Large intestine (tissue), 12 donors: ENCODE measurements at places on chromosomes 16 and 17. TPM values are rescaled to one million over a fixed set of nuclear protein-coding genes. Genes with fewer than 3 reads are reported as not detected.

The PGAP6 gene
- polyA plus RNA-seq, result 83.5 TPM

The PTGES3L gene
- 3.4 TPM for polyA plus RNA-seq

The RGS11 gene
- polyA plus RNA-seq, result 6.6 TPM

The NLRC5 gene
- 11.1 TPM for polyA plus RNA-seq

The CCL4L2 gene
- polyA plus RNA-seq, result 6.9 TPM

The CA7 gene
- 12.1 TPM for polyA plus RNA-seq

DNA sequence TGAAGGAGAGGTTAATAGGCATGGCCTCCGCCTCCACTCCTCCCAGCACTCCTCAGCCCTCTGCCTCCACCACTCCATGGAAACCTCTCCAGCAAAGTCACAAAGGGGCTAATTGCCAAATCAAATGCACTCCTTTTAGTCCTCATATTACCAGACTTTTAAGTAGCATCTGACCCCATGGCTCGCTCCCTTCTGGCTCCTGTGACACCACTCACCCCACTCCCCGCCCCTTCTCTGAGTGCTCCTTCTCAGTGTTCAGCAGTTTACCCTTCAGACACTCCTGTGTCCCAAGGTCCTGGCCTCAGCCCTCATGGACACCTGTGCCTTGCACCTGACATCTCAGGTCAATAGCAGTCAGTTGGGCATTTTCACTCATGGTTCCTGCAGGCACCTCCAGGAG, 243.5 kb upstream of the CCL2 start:
- no peak overlapping the region for H3K4me3 ChIP-seq
- H3K27ac ChIP-seq, result no peak overlapping the region
- H3K27me3 ChIP-seq, result no peaks in the 10 kb centered on the region
- no peak for DNase-seq

- DNase-seq, result peak; percentile 74
- no peaks in the 10 kb centered on the region for H3K27me3 ChIP-seq
- H3K27ac ChIP-seq, result no peak overlapping the region
- no peak overlapping the region for H3K4me3 ChIP-seq
- H3K36me3 ChIP-seq, result no peaks in the 10 kb centered on the region
- no peaks in the 10 kb centered on the region for H3K4me1 ChIP-seq
Measured at GRCh38 chr16:29710227-29711219, 31.5 kb downstream of the QPRT start.

DNA sequence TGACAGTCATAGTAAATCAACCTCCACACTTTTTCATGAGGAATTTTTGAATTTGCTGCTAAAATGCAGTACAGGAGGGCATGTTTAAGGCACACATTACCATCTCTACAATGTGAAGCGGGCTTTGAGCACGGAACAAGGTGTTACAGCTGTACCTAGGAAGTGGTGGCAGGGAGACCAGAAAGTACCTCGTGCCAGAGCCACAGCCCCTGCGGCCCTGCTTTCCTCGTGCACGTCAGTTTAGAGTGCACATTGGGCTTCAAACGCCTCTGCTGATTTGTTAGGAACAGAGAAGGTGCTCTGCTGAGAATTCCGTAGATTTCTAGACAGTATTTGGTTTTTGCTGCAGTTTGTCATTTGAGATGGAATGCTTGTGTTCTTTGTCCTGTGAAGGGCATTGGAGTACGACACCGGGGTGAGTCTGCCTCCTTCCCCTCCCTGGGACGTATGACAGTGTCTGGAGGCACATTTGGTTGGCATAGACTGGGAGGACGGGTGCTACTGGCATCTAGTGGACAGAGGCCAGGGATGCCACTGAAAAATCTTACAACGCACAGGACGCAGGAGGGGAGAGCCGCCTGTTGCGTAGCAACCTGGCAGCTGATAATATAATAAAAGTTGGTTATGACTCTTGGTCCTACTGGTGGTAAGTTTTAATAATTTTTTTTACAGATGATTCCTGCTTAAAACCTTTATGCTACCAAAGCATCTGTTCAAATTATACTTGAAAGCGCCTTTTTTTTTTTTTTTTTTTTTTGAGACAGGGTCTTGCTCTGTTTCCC, 9.1 kb downstream of the FOXK2 start:
- no peak for DNase-seq
- no peak overlapping the region for H3K4me3 ChIP-seq
- H3K4me1 ChIP-seq, result peaks cover 3% of the 10 kb centered on the region
- H3K27me3 ChIP-seq, result no peaks in the 10 kb centered on the region
- H3K27ac ChIP-seq, result peak overlapping the region; percentile 27

DNA sequence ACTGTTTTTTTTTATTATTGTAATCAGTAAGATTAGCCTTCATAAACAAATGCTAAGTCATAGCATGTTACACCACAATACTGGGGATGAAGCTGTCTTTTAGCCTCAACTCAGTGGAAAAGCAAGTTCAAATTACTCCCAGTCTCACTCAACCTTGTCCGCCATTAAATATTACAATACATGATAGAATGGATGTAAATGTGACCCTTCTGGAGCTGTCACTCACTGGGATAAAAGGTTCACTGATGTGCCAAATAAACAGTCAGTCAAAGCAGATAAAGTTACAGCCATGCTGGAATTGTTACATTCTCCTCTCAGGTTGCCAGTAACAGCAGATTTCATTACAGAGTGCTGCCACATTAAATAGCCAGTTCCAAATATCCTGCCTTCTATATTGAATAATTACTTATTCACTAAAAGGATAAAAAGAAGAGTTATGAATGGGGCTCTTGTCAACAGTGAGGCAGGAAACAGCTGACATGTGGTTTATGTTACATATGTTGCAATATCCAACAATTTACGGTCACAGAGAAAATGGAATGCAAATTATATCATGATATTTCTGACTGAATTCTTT, 53.4 kb downstream of the BRIP1 start:
- no peaks in the 10 kb centered on the region for H3K36me3 ChIP-seq
- no peak overlapping the region for H3K4me3 ChIP-seq
- no peaks in the 10 kb centered on the region for H3K27me3 ChIP-seq
- DNase-seq, result no peak
- no peak overlapping the region for H3K27ac ChIP-seq
- H3K4me1 ChIP-seq, result no peaks in the 10 kb centered on the region

DNA sequence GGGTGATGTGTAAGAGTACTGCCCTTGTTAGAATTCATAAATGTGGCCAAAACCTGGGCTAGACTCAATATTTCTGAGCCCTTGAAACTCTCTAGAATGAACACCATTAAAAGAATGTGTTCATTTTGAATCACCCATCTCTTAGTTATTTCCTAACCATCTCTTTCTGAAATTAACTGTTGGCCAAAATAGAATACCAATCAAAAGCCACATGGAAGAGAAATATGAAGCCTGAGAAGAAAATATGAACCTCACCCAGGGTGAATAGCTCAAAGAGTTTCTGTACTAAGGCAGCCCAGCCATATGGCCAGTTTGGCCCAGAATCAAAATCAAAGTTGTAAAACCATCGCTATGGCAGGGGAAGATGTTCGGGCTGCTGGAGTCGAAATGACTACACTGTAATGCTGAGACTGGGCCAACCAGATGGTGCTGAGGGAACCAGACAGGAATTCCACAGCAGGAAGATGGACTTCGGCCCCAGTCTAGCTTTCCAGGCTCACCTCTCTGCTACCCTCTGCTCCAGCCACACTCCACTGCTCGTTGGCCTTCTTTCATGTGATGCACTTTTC, 154.3 kb upstream of the ZFHX3 start:
- H3K27me3 ChIP-seq, result no peaks in the 10 kb centered on the region
- peak; percentile 73 for DNase-seq
- peaks cover 33% of the 10 kb centered on the region for H3K4me1 ChIP-seq

DNA sequence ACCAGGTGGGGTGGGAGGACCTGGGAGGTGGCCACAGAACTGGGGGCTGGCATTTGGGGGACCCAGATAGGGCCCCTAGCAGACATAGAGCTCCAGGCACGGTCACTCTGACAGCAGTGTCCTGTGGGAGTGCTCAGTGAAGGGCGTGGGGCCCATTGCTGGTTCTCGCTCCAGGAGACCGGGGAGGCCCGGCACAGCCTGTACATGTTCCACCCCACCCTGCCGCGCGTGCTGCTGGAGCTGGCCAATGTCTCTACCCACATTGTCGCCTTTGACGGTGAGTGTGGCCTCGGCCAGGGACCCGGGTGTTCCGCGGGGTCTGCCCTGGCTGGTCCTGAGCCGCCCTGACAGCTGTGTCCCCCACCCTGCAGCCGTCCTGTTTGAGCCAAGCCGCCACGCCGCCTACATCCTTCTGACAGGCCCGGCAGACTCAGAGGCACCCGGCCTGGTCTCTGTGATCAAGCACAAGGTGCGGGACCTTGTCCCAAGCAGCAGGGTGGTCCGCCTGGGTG, 11.2 kb downstream of the RGS11 start:
- H3K27ac ChIP-seq, result no peak overlapping the region
- no peak for DNase-seq
- H3K36me3 ChIP-seq, result peaks cover 55% of the 10 kb centered on the region
- H3K27me3 ChIP-seq, result no peaks in the 10 kb centered on the region

DNA sequence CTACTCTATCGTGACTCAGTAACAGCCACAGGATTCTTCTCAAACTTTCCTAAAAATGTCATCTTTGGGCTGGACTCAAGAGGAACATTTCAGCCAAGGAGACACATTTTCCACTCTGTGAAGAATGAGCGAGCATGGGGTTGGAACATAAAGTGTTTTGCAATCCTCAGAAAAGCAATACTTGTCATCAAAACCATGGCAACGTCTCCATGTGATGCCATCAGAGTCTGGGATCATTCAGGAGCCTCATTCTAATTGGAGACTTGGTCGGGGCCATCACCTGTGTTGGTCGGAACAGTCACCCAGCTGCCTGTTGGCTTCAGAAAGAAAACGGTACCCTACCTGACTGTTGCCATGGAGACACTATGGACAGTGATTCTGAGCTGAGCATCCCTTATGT, 25.5 kb downstream of the MYOCD start:
- no peak for DNase-seq
- H3K27me3 ChIP-seq, result no peaks in the 10 kb centered on the region
- H3K27ac ChIP-seq, result no peak overlapping the region
- H3K36me3 ChIP-seq, result no peaks in the 10 kb centered on the region
- H3K4me1 ChIP-seq, result no peaks in the 10 kb centered on the region

DNA sequence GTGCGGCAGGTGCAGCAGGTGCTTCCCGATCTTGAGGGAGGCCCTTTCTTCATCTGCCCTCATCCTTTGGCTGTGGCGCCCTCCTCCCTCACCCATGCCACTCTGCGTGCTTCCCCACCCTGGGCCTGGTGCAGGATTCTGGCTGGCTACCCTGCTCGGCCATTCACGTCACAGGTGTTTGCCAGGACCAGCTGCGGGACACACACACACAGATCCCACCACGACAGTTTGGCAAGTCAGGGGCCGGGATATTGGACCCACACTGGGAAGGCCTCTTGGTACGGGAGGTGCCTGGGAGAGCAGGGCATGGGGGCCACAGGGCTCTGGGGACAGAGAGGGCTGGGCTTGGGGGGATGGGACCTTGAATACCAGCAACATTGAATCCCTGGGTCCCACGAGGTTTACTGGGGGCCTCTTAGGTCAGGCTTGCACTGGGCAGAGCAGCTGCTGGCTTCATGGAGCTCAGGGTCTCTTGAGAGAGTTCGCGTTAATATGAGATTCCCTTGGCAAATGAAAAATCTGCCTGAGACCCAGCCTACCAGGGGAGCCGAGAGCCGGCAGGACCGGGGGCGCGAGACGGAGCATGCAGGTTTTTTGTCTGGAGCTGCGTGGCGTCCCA, 15.1 kb downstream of the ADCY7 start:
- no peaks in the 10 kb centered on the region for H3K36me3 ChIP-seq
- no peak overlapping the region for H3K27ac ChIP-seq
- peaks cover 13% of the 10 kb centered on the region for H3K4me1 ChIP-seq
- H3K4me3 ChIP-seq, result no peak overlapping the region
- H3K27me3 ChIP-seq, result no peaks in the 10 kb centered on the region

GRCh38 chr16:74083541-74083940, 213.1 kb upstream of the PSMD7 start:
- H3K27me3 ChIP-seq, result no peaks in the 10 kb centered on the region
- H3K36me3 ChIP-seq, result no peaks in the 10 kb centered on the region
- H3K4me1 ChIP-seq, result no peaks in the 10 kb centered on the region
- H3K4me3 ChIP-seq, result no peak overlapping the region

- no peak overlapping the region for H3K4me3 ChIP-seq
- H3K4me1 ChIP-seq, result no peaks in the 10 kb centered on the region
Measured at GRCh38 chr16:58862334-58863021, 128.4 kb upstream of the GOT2 start.

- H3K27ac ChIP-seq, result no peak overlapping the region
- H3K4me1 ChIP-seq, result peaks cover 4% of the 10 kb centered on the region
- H3K36me3 ChIP-seq, result peaks cover 13% of the 10 kb centered on the region
- no peaks in the 10 kb centered on the region for H3K27me3 ChIP-seq
- DNase-seq, result no peak
Measured at GRCh38 chr17:59859444-59860025, 33.2 kb downstream of the TUBD1 start.

DNA sequence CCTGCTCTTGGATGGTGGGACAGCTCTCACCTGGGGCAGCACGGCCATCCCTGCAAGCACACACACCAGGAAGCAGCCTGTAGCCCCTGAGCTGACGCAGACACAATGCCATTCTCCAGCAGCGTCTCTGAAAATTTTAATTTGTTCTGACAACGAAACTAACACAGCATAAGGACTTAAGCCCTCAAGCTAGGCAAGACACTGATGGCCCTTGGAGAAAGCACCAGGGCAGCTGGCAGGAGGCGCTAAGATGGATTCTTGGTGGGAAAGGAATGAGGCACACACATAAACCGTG, 2.7 kb upstream of the LIMD2 start:
- no peak overlapping the region for H3K4me3 ChIP-seq
- peaks cover 34% of the 10 kb centered on the region for H3K36me3 ChIP-seq
- no peak overlapping the region for H3K27ac ChIP-seq
- DNase-seq, result no peak

DNA sequence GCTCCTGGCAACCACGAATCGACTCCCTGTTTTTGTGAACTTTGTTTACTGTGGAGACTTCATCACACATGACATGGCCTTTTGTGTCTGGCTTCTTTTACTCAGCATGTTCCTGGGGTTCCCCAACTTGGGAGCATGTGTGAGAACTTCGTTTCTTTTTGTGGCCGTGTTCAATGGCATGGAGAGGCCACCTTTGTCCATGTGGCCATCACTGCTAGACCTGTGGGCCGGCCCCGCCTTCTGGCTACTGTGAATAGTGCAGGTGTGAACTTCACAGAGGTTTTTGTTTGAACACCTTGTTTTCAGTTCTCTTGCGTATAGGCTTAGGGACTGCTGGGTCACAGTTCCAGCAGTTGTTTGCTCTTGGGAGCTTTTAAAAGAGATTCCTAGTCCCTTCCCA, 5.7 kb upstream of the SLC38A8 start:
- DNase-seq, result no peak
- H3K36me3 ChIP-seq, result peaks cover 32% of the 10 kb centered on the region
- H3K27me3 ChIP-seq, result peaks cover 20% of the 10 kb centered on the region
- H3K4me3 ChIP-seq, result no peak overlapping the region

- no peaks in the 10 kb centered on the region for H3K27me3 ChIP-seq
- no peaks in the 10 kb centered on the region for H3K36me3 ChIP-seq
- peak; percentile 80 for DNase-seq
- peak overlapping the region; percentile 93 for H3K27ac ChIP-seq
Measured at GRCh38 chr17:50426814-50427787, 1.1 kb downstream of the ACSF2 start.

GRCh38 chr17:78963378-78963777, 16.3 kb downstream of the LGALS3BP start:
- H3K4me3 ChIP-seq, result no peak overlapping the region
- peak overlapping the region; percentile 88 for H3K27ac ChIP-seq
- H3K36me3 ChIP-seq, result peaks cover 18% of the 10 kb centered on the region
- no peaks in the 10 kb centered on the region for H3K27me3 ChIP-seq
- no peak for DNase-seq

GRCh38 chr17:4307179-4307930, 43.6 kb upstream of the ANKFY1 start:
- H3K4me3 ChIP-seq, result no peak overlapping the region
- no peak for DNase-seq
- H3K27ac ChIP-seq, result no peak overlapping the region
- no peaks in the 10 kb centered on the region for H3K27me3 ChIP-seq
- peaks cover 12% of the 10 kb centered on the region for H3K36me3 ChIP-seq

- no peak overlapping the region for H3K4me3 ChIP-seq
- H3K36me3 ChIP-seq, result no peaks in the 10 kb centered on the region
- no peak overlapping the region for H3K27ac ChIP-seq
Measured at GRCh38 chr17:57762452-57763395, 17.6 kb upstream of the CCDC182 start.
